ENCODE measurements at places on chromosomes 16 and 17.
A peak's percentile ranks its signal among the peaks of the same experiment; 100 is the strongest.

- DNase-seq: no peak
Observed at GRCh38 chr16:58157239-58157638, 28.1 kb upstream of the CFAP20 start.

DNA sequence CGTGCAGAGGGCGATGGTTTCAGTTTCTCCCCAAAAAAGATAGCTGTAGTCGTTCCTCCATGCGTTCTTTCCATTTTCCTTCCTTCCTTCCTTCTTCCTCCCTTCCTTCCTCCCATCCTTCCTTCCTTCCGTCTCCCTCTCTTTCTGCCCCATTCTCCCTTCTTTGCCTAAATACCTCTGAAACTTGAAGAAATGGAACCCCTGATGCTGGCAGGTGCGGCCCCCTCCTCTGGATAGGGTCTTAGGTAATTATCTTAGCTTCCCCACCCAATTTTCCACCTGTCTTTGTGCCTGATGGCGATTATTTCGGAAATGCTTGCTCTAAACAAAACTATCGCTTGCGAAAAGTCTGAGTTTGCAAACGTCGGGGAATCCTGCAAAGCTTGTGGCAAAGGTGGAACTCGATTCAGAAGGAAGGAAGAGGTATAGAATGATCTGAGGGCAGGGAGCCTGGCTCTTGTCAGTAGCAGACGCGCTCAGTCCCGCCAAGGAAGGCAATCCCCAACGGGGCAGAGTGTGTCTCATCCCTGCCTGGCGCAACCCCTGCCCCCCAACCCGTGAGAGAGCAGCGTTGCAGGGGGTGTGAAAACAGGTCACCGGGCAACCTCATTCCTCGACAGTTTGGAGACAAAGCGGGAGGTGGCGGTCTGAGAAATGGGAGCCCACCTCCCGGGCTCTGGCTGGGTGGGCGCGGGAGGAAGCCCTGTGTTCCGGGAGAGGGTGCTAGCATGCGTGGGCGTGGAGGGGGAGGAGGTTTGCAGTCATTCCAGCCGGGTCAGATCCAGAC lies 2.9 kb upstream of the CBX8 start:
- DNase-seq: peak; percentile 75

DNA sequence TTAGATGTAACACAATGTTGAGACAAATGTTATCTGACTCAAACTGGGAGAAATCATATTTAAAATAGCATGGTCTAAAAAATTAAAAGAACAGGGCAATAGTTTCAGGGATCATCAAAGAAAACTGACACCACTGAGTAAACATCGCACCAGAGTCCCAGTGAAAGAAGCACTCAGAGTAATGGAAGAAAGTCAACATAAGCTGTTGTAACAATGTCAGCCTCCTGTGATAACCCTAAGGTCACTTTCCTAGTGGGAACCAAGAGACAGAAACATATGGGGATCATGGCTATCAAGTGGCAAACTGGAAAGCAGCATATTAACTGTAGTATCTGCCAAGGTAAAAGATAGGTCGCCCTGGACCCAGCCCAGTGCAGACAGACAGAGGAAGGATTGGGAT lies 160.8 kb downstream of the CA10 start:
- DNase-seq: no peak

- DNase-seq: no peak
Observed at GRCh38 chr17:39082482-39082881, 69.0 kb downstream of the PLXDC1 start.

- DNase-seq: peak; percentile 96
Observed at GRCh38 chr17:45364531-45365390, 47.9 kb upstream of the MAP3K14 start.

DNA sequence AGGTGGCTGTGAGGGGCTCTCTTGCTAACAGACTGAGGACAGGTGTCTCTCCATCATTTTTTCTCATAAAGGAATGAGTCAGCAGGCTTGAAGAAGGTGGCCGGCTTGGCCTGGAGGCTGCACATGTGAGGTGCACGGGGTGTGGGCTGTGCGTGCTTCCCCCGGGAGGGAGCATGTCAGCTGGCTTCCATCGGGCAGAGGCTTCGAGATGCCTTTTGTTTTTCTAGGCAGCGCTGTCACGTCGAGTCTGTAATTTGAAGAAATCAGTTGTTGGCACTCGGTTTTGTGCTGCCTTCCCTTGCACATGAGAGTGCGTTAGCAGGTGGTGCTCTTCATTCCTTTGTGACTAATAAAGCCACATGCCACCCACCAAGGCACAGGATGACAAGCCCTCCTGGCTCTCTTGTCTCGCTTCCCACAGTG lies 89.7 kb downstream of the NPIPB11 start:
- DNase-seq: no peak

DNA sequence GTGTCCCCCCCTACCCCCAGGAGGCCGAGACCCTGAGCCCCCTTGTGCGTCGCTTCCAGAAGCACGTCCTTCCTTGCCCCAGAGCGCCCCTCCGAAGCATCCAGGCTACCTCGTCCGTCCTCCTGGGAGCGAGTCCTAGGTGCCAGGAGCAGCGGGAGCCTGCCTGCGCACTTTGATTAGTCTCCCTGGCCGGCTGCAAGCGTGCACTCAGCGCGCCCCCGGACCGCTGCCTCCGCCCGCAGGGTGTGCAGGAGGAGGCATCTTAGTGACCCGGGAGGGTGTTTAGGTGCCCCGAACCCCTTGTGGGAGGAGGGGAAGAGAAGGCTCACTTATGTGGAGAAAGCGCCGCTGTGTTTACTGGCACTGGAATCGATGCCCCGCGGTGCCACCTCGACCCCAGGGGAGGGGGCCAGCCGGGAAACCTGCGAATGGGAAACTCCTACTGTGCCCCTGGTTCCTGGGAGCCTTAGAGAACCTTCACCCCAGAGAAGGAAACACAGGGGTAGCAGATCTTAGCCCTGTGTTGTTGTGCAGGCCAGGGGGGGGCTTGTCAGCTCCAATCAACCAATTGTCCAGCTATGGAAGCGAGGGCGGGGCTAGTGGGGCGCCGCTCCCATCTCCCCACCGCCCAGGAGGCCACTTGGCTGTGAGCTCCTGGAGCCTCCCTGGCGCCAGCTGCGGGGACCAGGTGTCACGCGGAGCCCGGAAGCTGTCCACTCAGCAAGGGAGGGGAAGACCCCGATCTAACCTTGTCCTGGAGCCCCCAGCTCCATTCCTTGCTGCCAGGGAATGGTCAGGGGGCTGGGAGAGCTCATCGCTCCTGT lies 922.8 kb upstream of the EEF2KMT start:
- peak; percentile 65 for DNase-seq

- no peak for DNase-seq
Observed at GRCh38 chr17:43614561-43614960, 47.2 kb downstream of the MEOX1 start.

GRCh38 chr16:79899316-79899715 lies 298.8 kb upstream of the MAF start:
- DNase-seq: no peak

DNA sequence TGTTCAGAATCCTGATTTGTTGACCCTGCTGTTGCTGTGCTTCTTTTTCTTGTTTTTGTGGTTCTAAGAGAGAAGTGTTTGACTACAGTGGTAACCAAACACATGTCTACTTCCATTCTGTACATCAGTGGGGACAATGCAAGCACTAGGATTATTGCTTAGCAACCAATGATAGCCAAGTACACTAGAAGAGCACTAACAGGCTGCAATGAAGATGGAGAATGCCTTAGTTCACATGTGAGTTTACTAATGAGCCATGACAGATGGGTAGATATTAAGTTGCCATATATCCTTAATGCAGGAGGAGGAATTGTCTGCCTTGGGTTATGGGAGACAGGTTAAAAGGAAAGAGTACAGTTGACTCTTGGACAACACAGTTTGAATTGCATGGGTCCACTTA lies 8.3 kb downstream of the EFCAB5 start:
- no peak for DNase-seq

DNA sequence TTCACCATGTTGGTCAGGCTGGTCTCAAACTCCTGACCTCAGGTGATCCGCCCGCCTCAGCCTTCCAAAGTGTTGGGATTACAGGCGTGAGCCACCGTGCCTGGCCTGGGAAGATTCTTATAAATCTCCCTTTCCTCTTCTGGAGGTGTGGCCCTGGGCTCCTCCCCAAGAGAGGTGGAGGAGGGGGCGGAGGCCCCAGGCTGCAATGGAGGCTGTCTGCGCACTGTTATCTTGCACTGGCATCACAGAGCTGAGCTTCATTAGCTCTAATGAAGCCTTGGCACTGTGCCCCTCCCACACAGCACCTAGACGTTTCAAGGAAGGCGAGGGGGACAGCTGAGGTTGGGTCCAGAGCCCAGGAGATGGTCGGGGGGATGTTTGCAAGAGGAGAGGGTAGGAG lies 7.5 kb downstream of the ARHGAP23 start:
- peak; percentile 60 for DNase-seq

- peak; percentile 92 for DNase-seq
Observed at GRCh38 chr17:16873174-16874035, 98.5 kb downstream of the TNFRSF13B start.

DNA sequence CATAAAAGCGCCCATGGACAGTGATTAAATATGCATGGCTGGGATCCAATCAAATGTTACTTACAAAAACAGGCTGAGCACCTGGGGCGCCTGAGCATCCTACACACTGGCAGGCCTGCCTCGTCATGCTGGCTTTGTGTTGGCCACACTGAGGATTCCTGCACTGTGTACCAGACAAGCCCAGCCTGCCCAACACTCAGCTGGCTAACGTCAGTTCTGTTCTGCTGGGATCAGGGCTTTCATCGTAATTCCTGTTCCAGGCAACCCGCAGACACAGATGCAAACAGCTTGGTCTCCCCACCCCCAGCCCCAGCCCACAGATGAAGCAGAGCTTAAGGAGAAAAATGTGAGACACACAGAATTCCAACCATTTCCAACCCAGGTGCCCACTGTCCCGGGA lies 30.7 kb downstream of the PIMREG start:
- no peak for DNase-seq
